A172 (cell line): ENCODE measurements at places on chromosomes 1 and 21.

GRCh38 chr1:23216771-23217420 is 406 bp downstream of the HTR1D start:
- no peak for DNase-seq

DNA sequence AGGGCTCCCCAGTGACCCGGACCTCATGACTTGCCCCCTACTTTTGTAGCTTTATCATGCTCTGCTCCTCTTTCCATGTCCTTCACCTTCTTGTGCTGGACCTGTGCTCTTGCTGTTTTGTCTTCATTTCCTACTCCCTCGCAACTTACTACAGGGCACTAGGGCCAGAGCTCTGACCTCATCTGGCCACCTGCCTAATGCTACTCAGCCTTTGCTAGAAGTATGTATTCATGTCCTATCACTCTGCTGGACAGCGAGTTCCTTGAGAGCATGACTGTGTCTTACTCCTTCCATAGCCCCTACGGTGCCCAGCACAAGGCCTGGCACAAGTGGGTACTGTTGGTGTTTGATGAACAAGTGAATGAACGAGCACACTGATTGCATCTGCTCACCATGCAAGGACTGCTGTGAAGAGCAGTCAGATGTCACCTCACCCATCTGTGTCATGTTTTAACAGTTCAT is 1.9 kb downstream of the MTFR1L start:
- DNase-seq: no peak

- DNase-seq: peak; percentile 44
Measured at GRCh38 chr1:247337250-247337746, 5.6 kb upstream of the ZNF496 start.

- DNase-seq: no peak
Measured at GRCh38 chr1:207962716-207963426, 51.9 kb upstream of the CD34 start.

GRCh38 chr21:31416465-31416864 is 72.4 kb upstream of the TIAM1 start:
- no peak for DNase-seq

DNA sequence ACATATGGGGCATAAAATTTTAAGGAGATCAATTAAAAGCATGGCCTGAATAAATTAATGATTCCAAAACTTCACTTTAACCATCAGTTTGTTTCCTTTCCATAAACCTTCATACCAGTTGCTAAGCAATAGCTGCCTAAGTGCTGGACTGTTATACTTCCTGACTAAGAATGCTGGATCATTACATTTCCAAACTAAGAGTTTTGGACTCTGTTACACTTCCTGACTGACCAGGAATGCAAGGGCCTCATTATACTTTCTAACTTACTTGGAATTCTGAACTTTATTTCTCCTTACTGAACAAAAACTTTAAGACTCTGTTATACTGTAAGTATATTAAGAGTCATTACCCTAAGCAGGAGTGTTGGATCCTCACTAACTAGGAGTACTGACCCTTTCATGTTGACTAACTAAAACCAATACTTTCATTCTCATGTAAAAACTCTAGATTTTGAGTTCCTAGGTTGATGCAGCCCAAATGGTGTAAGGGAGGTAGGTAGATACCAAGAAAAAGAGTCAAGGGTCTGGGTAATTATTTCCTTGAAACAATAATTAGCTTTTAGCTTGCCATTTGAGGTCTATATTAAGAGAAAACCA is 118.2 kb downstream of the FAF1 start:
- no peak for DNase-seq

DNA sequence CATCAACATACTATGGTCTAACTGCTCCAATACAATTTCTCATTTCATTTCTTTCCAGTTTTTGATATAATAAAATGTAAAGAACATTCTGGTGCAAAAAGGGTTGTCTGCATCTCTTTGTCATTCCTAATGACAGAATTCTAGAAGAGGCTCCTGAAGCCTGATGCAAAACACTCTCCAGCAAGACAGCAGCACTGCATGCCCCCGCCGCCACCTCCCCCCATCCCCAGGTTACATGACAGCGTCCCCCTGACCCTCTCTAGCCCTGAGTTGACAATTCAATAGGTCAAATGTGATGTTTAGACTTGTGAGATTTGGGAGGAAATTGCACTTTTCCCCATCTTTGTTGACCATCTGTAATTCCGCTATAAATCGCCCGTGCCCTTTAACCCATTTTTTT is 64.6 kb upstream of the C1orf21 start:
- no peak for DNase-seq

DNA sequence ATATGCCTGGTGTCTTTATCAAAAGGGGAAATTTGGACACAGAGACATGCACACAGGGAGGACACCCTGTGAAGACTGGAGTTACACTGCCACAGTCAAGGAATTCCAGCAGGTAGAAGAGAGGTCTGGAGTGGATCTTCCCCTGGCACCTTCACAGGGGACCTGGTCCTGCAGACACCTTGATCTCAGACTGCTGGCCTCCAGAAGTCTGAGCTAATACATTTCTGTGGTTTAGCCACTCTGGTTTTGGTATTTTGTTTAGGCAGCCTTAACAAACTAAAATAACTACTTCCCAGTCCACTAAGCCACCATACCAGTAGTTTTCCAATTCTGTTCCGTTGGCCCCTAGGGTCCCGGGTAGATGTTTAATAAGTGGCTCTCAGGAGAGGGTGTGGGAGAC is 164.7 kb downstream of the SETD4 start:
- no peak for DNase-seq

GRCh38 chr1:1021010-1021919 is 1.3 kb downstream of the AGRN start:
- DNase-seq: peak; percentile 80

GRCh38 chr1:923131-923990 is at the start of gene SAMD11:
SAMD11 (plus strand) TSS chr1:923923; CDS start chr1:924432, 509 bp downstream.
- no peak for DNase-seq

DNA sequence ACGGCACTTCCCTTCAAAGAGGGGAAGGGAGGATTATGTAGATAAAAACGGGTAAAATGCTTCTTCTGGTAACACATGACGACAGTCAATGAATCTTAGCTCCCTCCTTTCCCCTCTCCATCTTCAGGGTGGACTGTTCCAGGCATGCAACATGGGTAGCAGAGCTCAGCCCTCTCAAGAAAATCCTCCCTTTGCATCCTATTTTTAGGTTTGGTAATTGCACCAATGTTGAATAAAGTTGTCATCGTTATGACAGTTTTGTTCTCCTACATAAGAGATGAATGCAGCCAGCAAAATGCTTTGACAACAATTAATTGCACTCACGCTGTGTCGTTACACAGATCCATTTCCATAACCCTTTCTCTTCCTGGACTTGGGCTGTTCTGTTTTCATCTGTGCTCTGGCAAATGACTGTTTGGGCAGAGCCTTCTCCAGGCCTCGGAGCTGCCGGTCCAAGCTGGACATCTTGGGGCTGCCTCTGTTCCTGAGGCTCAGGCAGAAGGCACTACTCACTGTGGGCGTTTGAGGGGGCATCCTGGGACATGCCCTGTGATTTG is 127.6 kb downstream of the CNIH3 start:
- DNase-seq: no peak

DNA sequence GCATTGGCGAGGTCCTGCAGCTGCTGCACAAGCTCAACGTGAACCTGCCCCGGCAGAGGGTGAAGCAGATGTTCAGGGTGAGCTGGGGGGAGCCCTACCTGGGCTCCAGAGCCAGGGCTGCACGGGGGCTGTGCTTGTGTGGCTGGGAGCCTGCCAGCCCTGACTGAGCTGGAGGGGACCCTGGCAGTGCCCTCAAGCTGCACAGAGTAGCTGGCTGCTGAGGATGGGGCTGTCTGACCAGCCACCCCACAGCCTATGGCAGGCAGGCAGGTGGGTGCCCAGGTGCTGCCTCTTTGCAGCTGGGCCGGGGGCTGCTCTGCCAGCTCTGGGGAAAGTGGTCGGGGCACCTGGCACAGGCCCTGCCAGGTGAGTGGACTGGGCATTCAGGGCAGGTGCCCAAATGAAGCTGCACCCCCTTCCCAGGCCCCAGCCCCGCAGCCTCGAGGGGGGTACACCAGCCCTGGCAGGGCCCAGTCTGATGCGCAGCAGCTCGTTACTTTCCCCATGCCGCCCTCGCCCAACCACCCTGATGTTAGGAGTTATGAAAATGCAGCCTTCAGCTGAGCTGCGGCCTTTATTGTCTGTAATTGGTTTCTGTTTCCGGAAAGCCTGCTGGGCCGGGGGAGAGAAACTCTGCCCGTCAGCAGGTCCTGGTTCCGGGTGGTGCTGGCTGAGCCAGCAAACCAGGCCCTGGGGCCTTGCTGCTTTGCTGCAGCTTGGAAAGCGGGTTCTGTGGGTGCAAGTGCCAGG is 4.3 kb downstream of the PLCH2 start:
- no peak for DNase-seq

GRCh38 chr1:150537732-150538684 is 11.2 kb upstream of the ADAMTSL4 start:
- peak; percentile 82 for DNase-seq

DNA sequence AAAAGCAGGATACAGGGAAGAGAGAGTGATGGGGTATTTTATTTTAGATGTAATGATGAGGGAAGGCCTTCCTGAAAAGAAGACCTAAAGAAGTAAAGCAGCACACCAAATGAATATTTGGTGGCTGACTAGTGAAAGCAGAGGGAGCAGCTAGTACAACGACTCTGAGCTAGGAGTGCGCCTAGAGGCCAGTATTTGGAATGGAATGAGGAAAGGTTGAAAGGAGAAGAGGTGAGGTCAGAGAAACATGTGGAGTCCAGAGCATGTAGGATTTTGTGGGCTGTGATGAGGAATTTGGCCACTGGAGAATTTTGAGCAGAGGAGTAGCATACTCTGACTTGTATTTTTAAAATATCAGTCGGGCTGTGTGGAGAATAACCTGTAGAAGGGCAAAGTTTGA is 11.8 kb upstream of the RPL5 start:
- no peak for DNase-seq

GRCh38 chr1:24987875-24988557 is 57.9 kb upstream of the RUNX3 start:
- DNase-seq: no peak

DNA sequence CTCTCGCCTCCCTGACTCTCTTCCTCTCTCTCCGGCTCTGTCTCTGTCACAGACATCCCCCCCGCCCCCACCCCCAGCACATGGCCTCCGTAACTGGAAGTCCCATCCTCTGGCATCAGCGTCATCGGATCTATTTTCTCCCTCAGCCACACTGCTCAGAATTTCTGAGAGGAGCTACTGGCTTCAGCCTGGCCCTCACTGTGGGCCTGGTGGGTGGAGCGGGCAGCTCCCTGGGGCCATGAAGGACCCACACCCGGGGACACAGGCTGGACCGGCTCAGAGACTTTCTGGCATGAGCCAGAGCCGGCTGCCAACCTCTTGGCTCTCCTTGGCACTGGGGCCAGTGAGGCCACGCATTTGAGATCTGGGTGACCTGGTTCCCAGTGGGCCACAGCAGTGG is 61.2 kb upstream of the CASZ1 start:
- DNase-seq: no peak

DNA sequence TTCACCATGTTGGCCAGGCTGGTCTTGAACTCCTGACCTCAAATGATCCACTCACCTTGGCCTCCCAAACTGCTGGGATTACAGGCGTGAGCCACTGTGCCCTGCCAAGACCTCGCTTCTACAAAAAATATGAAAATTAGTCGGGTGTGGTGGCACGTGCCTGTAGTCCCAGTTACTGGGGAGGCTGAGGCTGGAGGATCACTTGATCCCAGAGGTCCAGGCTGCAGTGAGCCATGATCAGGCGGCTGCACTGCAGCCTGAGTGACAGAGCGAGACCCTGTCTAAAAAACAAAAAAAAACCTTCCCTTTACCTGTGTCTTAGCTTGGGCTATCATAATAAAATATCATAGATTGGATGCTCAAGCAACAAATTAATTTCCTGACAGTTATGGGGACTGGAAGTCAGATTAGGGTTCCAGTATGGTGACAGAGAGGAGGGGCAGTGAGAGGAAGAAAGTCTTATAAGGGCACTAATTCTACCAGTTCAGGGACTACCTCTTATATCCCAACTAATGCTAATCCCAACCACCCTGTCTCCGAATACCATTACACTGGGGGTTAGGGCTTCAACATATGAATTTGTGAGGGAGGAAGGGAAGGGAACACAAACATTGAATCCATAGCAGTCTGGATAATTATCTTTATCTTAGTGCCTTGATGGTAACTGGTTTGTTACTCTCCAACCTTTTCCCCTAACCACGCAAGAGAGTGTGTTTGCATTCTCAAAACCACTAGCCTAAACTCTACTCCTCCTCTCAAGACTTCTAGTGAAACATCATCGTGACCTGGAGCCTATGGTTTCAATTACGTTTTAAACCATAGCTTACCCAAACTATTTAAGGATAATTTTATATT is 1.0 kb upstream of the NAXE start:
- no peak for DNase-seq

DNA sequence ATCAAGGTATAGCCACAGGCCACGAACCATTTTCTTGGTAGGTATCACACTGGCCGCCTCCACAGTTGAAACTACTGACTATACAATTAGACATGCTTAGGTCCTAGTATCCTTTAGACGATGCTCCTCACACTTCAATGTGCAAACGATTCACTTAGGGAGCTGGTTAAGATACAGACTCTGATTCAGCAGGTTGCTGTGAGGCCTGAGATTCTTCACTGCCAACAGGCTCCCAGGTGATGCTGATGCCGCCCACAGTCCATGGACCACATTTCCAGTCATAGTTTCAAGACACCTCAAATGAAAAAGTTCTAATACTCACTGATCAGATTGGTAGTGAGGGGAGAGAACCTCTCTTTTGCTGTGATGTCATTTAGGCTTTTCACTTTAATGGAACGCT is 6.8 kb downstream of the ATP5PO start:
- no peak for DNase-seq

GRCh38 chr1:6016191-6016865 is 24.1 kb upstream of the NPHP4 start:
- peak; percentile 70 for DNase-seq

DNA sequence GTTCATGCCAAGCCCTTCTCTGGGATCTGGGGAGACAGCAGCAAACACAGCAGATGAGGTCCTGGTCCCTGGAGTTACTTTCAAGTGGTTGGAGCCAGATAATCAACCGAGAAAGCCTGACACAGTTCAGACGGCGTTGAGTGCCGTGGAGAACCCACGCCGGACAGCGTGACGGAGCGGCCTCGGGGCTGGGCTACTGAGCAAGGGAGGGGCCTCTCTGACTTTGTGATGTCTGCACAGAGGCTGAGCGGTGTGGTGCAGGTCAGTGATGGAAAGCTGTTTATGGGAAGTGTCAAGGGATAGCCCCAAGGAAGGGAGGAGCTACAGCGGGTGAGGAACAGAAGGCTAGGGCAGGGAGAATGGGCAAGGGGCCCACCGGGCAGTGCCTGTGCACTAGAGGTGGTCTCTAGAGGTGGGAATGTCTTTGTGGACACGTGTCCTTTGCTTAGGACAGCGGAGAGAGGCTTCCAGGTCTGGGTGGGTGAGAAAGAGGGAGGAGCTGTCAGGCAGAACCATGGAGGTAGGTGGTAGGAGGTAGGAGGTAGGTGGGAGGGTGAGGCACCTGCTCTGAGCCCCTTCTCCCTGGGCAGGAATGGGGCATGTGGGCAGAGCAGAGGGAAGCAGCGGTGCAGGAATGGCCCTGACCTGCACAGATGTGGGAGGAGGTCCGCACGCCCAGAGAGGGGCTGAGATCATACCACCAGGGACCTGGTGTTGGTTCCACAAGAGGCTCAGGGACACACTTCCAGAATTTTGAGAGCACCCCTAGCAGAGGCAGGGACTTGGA is 62.8 kb downstream of the RUNX3 start:
- DNase-seq: no peak

- DNase-seq: no peak
Measured at GRCh38 chr1:93573940-93574469, 107.6 kb downstream of the BCAR3 start.
